ENCODE measurements at places on chromosomes 2 and 18. TPM values are rescaled to one million over a fixed set of nuclear protein-coding genes. Genes with fewer than 3 reads are reported as not detected.

ADNP2 gene
- 11.6 TPM for total RNA-seq

CPO gene
- total RNA-seq, result not detected

SPEG gene
- 13.2 TPM for total RNA-seq

SLC23A3 gene
- 0.50 TPM for total RNA-seq

LOXHD1 gene
- not detected for total RNA-seq

Measured in bronchus fibroblast of lung (primary cell).